AG20443 (cell line): ENCODE measurements at places on chromosomes 3 and 15.

DNA sequence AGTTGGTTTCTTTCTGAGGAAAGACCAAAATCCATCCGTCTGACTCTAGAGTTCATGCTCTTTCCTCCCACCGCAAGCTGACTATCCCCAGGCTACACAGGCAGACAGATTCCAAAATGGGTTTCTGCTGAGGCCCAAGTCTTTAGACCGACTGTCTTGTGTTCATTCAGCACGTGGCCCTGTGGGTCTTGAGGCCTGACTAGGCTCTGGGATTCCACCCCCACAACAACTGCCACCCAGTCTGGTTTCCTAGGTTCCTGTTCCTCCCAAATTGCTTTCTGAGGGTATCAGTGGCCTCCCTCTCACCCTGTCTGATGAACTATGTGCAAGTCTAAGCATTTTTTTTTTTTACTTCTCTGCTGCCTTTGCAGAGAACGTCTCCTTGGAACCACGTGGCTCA lies 67.7 kb downstream of the CYP19A1 start:
- DNase-seq = no peak

DNA sequence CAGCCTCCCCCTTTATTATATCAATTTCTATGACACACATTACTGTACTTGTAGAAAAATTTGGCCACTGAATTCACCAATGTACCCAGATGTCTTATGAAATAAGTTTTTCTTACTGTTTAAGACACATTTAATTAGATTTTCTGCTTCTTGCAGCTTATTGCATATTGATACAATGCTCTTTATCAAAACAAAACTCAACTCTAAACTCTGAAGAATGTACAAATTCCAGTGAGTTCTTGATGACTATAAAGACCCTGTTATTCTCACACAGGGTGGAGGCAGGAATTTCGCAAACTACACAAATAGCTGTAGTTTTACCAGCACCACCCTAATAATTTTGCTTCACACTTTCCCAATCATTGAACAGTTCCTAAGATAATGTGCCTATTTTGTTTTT lies 22.0 kb downstream of the CMTM6 start:
- no peak for DNase-seq

GRCh38 chr3:72633534-72633933 lies 214.7 kb downstream of the SHQ1 start:
- DNase-seq = no peak

DNA sequence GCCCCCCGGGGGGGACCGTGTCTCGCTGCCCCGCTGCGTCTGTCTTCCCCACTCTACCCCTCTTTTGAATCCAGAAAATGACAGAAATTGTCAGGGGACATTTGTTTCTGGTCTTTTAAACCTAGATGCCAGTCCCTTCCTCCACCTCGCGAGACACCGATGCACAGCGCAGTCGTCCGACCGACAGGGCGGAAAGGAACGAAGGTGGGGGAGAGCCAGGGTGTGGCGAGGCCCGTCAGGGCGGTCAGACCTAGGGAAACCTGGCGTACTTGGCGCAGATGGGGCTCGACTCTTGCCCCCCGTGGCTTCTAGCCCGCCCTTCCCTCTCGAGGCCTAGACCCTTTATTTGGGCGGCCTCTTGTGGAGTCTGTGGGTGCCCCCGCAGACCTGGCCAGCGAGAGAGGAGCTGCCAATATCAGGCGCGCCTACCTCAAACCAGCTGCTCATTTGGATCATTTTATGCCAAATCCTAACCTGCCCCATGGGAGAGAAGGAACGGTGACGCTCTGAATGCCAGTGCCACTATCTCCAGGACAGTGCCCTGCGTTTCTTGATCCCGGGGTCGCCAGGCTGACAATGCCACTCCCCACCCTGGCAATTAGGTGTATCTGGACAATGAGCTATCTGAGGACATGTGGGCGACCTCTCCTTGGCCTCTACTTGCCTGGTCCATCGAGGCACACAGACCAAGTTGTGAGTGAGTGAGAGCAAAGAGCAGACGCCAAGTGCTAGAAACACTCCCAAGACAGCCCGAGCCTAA lies 500 bp upstream of the RAB6B start:
- DNase-seq = peak; percentile 42

DNA sequence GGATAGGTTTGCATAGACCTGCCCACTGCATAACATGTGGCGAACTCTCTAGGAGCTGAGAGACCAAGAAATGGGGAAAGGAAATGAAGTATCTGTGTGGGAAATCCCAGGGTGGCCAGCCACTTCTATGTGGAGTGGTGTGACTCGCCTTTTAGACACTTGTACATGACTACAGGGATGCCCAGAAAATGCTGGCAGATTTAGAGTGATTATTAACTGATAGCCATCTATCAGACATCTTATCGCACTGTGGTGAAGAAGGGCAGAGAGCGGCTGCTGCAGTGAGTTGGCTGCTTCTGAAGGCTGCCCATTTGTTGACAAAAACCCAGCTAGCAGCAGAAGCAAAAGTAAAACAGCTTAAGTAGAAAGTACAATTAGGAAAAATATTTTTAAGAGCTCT lies 18.1 kb upstream of the STAC start:
- peak; percentile 42 for DNase-seq

DNA sequence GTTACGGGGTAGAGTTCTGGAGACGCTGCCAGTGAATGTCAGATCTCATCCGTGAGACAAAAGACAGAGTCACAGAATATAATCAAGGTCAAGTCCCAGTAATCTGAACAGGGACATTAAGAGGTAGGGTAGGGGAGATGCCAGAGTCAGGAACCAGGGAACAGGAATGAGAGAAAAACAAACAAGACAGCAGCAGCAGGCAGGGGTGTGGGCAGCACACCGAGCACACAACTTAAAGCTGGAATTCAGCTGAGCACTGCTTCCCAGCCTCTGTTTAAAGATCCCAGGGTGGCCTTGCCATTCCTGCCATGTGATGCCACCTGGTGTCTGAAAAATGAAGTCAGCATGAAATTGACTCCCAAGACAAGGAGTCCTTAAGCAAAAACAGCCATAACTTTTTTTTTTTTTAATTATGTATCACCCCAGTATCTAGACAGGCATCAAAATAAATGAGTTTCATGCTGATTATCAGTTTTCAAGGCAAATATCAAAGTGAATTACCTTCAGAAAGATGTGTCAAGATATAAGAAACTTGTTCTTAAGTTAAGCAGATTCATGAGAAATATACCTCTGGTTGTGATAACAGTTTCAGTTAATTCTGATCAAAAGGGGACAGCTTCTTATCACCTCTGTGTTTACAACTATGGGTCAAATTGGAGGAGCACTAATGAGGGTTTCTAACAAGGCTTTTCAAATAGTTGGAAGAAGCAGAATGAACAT lies 203.7 kb downstream of the SLC9A9 start:
- peak; percentile 83 for DNase-seq

- DNase-seq = no peak
Observed at GRCh38 chr15:38818157-38818790, 253.7 kb upstream of the RASGRP1 start.

GRCh38 chr15:79901958-79902357 lies 5.1 kb upstream of the MTHFS start:
- no peak for DNase-seq

DNA sequence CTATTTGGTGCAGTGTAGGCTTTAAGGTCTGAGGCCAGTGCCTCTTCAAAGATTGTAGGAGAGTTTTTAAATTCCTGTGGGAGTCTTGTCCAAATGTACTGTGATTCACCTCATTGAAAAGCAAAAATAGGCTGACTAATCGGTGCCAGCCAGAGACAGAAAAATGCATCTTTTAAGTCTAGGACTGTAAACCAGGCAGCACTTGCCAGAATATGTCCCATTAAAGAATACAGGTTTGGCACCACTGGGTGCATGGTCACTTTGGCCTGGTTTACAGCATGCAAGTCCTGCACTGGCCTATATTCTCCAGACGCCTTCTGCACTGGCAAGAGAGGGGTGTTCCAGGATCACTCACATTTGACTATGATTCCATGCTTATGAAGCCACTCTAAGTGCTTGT lies 20.3 kb upstream of the NOX5 start:
- DNase-seq = peak; percentile 71

DNA sequence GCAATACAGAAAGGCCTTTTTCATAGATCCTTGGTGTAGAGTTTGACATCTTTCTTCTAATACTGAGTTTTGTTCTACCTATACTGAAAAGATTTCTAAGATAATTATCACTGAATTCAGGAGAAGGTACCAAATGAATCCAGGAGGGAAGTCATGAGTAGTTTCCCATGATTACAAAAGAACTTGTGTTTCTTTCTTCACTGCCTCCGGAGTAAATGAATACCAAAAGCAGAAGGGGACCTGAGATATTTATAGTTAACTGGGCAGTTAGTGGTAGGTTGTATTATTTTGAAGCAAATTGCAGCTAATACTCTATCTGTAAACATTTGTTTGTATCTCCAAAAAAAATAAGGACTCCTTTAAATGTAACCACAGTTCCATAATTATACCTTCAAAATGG lies 175.4 kb downstream of the SUCNR1 start:
- no peak for DNase-seq
